ENCODE measurements at places on chromosomes 6 and 20.

GRCh38 chr20:19813846-19814640 is 56.0 kb downstream of the RIN2 start:
- DNase-seq = no peak

- no peak for DNase-seq
Measured at GRCh38 chr6:20790032-20790791, 256.0 kb downstream of the CDKAL1 start.

GRCh38 chr6:139990026-139990686 is 615.7 kb upstream of the CITED2 start:
- no peak for DNase-seq

DNA sequence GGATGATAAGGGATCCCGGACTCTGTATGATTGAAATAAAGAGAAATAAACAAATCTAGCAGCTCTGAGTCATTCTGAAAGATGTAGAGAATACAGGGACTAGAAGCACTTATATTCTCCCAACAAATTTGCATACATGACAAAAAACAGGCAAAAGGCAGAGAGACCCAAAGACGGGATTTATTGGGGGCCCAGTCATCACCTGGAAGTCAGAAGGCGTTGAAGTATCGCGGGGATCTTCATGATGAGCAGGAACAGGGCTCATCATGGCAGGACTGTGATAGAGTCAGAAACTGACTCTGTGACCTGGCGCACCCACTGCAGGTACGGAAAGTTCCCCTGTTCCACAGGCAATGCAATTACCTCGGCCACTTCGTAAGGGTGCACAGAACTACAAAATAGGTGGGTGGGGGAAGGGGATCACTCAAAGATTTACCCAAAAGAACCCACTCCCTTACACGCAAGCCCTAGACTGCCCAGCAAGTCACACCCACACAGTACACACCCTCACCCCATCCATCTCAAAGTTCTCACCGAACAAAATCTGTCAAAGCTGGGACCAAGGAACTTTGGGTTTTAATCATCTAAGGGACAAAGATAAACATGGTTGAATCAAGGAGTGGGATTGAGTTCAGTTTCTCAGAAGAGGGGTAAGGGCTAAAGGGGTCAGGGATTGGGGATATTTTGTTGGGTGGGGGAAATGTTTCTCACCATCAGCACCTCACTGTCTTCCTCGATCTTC is 1.4 kb downstream of the CUTA start:
- DNase-seq = no peak

DNA sequence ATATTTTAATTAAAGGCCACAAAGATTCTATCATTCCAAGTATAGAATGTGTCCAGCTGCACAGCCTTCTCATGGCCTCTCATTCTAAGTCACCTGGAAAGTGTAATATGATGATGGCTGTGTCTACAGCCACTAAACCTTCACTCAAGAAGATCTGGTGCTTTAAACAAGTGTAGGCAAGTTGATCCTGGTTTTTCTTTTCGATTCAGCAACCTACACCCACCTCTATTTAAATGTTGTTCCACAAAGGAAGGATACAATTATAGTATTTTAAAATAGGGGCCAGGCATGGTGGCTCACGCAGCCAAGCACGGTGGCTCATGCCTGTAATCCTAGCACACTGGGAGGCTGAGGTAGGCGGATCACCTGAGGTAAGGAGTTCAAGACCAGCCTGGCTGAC is 25.5 kb upstream of the DST start:
- DNase-seq = no peak

GRCh38 chr6:4640139-4640538 is 136.1 kb upstream of the CDYL start:
- no peak for DNase-seq

- DNase-seq = no peak
Measured at GRCh38 chr6:149079911-149080491, 237.5 kb upstream of the TAB2 start.

GRCh38 chr20:1718604-1719384 is 61.2 kb upstream of the SIRPG start:
- DNase-seq = no peak

- no peak for DNase-seq
Measured at GRCh38 chr6:42720739-42721138, 1.7 kb downstream of the PRPH2 start.

GRCh38 chr20:38190936-38191371 is 25.9 kb upstream of the TGM2 start:
- DNase-seq = no peak

DNA sequence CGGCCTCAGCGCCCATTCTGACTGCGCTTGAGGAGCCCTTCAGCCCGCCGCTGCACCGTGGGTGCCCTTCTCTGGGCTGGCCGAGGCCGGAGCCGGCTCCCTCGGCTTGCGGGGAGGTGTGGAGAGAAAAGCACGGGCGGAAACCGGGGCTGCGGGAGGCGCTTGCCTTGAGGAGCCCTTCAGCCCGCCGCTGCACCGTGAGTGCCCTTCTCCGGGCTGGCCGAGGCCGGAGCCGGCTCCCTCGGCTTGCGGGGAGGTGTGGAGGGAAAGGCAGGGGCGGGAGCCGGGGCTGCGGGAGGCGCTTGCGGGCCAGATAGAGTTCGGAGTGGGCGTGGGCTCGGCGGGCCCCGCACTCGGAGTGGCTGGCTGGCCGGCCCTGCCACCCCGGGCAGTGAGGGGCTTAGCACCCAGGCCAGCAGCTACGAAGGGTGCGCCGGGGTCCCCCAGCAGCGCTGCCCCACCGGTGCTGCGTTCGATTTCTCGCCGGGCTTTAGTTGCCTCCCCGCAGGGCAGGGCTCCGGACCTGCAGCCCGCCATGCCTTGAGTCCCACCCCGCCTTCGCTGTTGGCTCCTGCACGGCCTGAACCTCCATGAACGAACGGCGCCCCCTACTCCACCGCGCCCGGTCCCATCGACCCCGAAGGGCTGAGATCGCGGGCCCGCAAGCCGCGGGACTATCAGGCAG is 45.7 kb upstream of the MCUR1 start:
- no peak for DNase-seq

- no peak for DNase-seq
Measured at GRCh38 chr6:13865141-13865540, 50.8 kb upstream of the MCUR1 start.

GRCh38 chr6:170404697-170405096 is 98.1 kb downstream of the FAM120B start:
- no peak for DNase-seq

DNA sequence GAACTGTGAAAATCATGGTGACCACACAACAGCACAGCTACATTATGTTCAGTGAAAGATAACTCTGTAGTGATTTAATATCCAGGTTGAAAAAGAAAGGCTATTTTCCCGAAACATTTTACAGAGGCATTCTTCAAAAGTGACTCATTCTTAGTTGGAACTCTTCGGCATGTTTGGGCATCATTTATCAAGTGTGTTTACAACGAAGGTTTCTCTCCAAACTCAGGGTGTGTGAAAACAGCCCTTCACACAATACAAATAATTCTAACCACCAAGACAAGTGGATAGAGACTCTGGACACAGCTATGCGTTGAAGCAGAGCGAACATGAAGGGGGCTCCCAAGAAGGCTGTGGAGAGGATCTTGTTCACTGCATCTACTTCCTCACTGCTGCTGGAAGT is 57.6 kb downstream of the CBLN4 start:
- no peak for DNase-seq

GRCh38 chr20:17972121-17972520 is 3.3 kb downstream of the MGME1 start:
- no peak for DNase-seq

GRCh38 chr6:116531675-116532570 is 13.6 kb downstream of the TRAPPC3L start:
- DNase-seq = peak; percentile 50

- no peak for DNase-seq
Measured at GRCh38 chr6:48194596-48195295, 83.7 kb upstream of the PTCHD4 start.

Data from iPS-NIHi11 (cell line).